ENCODE measurements at places on chromosomes 13 and 19.

DNA sequence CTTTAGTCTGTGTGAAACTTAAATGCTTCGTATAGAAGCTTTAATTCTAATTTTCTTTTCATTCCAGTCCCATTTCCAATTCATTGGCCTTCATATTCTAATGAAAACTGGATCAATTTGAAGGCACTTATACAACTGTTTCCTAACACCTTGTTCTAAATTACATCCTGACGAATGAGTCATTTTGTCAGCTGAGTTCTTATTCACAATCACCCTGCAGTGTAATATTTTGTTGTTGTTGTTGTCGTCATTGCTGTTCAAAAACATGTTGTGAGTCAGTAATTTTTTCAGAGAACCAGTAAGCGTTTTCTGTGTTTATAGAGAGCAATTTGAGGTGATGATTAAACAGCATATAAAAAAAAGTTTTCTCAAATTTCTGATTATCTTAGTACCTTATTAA lies 290.0 kb downstream of the PCDH9 start:
- no peak for DNase-seq

DNA sequence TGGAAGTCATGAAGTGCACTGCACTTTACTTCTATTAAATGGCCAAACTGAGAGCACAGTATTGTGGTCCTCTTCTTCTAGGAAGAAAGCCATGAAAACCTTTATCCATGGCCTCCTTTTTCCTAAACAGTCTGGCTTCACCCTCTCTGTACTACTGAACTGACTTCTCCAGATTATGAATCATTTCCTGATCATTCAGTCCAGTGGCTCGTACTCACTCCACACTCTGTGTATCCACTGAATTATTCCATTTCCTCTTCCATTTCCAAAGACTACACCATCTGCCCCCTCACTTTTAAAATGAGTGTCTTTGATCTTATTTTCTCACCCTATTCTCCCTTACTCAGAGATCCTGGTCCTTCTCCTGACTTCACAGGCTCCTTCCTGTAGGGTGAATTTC lies 29.7 kb upstream of the FREM2 start:
- DNase-seq, result no peak

DNA sequence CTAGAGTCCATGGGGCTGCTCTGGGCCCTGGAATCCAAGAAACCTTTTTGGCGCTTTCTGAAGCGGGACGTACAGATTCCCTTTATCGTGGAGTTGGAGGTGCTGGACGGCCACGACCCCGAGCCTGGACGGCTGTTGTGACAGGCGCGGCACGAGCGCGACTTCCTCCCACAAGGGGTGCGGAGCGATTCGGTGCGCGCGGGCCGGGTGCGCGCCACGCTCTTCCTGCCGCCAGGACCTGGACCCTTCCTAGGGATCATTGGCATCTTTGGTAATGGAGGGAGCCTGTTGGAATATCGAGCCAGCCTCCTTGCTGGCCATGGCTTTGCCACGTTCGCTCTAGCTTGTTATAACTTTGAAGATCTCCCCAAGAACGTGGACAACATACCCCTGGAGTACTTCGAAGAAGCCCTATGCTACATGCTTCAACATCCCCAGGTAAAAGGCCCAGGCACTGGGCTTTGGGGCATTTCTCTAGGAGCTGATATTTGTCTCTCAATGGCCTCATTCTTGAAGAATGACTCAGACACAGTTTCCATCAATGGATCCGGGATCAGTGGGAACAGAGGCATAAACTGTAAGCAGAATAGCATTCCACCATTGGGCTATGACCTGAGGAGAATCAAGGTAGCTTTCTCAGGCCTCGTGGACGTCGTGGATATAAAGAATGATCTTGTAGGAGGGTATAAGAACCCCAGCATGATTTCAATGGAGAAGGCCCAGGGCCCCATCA lies 3.5 kb upstream of the ZFP82 start:
- DNase-seq, result no peak

- DNase-seq, result no peak
Measured at GRCh38 chr13:82480415-82480814, 1401.9 kb downstream of the SLITRK1 start.

- DNase-seq, result no peak
Measured at GRCh38 chr13:67557118-67557517, 327.0 kb upstream of the PCDH9 start.

- DNase-seq, result no peak
Measured at GRCh38 chr13:88863116-88863515, 1191.9 kb downstream of the SLITRK5 start.

- DNase-seq, result peak; percentile 52
Measured at GRCh38 chr13:95301183-95301967, at the start of gene ABCC4. ABCC4 (minus strand) TSS chr13:95301451; CDS start chr13:95301314, 137 bp downstream.

- DNase-seq, result peak; percentile 90
Measured at GRCh38 chr19:38851622-38852230, 1.9 kb upstream of the HNRNPL start.

DNA sequence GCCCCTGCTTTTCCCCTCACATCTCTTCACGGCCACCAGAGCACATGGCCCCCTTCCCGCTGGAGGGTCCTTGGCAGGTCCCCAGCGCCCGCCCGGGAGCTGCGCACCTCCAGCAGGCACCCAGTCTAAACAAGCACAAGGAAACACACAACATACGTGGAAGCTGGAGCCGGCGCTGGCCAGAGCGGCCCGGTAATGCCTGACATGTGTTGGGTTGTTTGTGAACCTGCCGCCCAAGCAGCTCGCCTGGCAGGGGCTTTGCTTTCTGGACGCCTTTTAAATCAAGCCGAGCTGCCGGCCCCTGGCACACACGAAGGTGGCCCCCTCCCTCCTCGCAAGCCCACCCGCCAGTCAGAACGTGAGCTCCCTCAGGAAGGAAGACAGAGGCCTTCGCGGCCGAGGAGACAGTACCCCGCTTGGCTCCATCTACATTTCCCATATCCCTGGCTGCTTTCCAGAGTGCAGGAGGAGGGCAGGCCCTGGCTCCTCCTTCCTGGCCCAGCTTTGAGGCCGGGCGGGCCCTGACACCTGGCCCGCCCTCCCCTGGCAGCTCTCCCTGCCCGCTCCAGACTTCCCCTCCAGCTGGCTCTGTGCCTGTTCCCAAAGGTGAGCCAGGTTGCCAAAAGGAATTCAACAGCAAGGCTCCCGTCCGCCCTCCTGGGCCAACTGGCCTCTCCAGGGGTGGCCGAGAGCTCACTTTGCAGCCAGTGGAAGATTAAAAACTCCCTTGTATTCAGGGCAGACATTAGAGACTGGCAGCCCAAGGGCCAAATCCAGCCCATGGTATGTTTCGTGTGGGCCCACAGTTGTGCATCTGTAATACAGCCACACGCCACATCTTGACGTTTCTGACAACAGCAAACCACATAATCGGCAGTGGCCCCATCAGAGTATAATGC lies 28.7 kb downstream of the COMP start:
- no peak for DNase-seq

DNA sequence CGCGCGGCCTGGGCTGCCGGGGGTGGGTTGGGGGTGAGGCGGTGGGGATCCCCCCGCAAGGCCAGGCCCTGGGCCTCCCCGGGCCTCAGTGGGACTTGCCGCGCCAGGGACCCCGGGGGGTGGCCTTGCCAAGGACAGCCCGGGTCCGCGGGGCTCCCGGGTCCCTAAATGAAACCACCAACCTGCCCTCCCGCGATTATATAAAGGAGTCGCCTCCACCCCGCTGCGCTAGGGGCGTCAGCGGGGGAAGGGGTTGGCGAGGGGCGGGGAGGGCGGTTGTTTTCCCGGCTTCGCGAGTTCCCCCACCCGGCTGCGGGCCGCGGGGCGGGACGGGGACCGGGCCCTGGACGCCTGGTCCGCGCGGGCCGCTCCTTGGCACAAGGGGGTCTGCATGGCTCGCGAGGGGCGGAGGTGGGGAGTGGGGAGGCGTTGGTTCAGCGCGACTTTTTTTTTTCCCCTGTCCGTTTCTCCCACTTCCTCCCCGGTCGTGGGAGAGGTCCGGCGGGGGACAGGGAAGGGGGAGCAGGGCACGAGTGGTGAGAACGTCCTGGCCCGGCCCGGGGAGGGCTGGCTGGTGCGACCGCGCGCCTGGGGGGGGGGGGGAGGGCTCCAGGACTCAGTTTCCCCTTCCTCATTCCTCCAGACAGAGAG lies 822 bp upstream of the ZBTB7A start:
- no peak for DNase-seq
